ENCODE measurements at places on chromosomes 3 and 15. TPM values are rescaled to one million over a fixed set of nuclear protein-coding genes. Genes with fewer than 3 reads are reported as not detected.

Gene GOLGA6A
- total RNA-seq: 0.09 TPM

Gene ARPIN
- 12.4 TPM for total RNA-seq

Gene ANKRD34C
- not detected for total RNA-seq

Gene RBP2
- total RNA-seq: not detected

Gene PLA2G4E
- not detected for total RNA-seq

Gene LIPH
- 8.1 TPM for total RNA-seq

Gene SPRED1
- total RNA-seq: 11.4 TPM

Gene BMF
- total RNA-seq: 1.6 TPM

Gene SCAMP5
- 14.0 TPM for total RNA-seq

Gene ADPGK
- 75.9 TPM for total RNA-seq

Gene PSTPIP1
- total RNA-seq: not detected

Gene UROC1
- not detected for total RNA-seq

Gene PLSCR2
- not detected for total RNA-seq

Gene IL5RA
- not detected for total RNA-seq

Gene EPHA3
- total RNA-seq: not detected

Gene ERICH6
- not detected for total RNA-seq

Gene ISLR
- 0.39 TPM for total RNA-seq

Gene ZNF770
- 14.6 TPM for total RNA-seq

Gene SHC4
- 0.86 TPM for total RNA-seq

Gene MYO5C
- 5.2 TPM for total RNA-seq

Gene SAXO2
- total RNA-seq: 3.6 TPM

Gene KLHL40
- total RNA-seq: not detected

Gene GOLGA8R
- total RNA-seq: 0.27 TPM

Gene HPS3
- 39.8 TPM for total RNA-seq

Gene MKRN2OS
- not detected for total RNA-seq

Gene MAGI1
- 4.5 TPM for total RNA-seq

Gene BRPF1
- 17.1 TPM for total RNA-seq

Gene OSBPL10
- 18.5 TPM for total RNA-seq

Gene GREM1
- total RNA-seq: 6.6 TPM

Gene SUSD5
- total RNA-seq: 4.1 TPM

Gene SLC2A2
- total RNA-seq: not detected

Gene DTWD1
- total RNA-seq: 13.6 TPM

Gene TOP2B
- 90.0 TPM for total RNA-seq

Gene PIGBOS1
- 26.5 TPM for total RNA-seq

Gene TP63
- 0.27 TPM for total RNA-seq

Gene LRRIQ4
- total RNA-seq: not detected

All from A549 treated with CpdA at 1 μM for 4 hours (cell line).